A172 (cell line): ENCODE measurements at places on chromosomes 3 and 15. TPM values are rescaled to one million over a fixed set of nuclear protein-coding genes. Genes with fewer than 3 reads are reported as not detected.

Gene FSD2
- total RNA-seq: not detected in 2 replicates

Gene TGM5
- 0.14 TPM in 1 of 2 replicates, not detected in the other for total RNA-seq

Gene SCN11A
- total RNA-seq: not detected in 2 replicates

- DNase-seq: peak; percentile 33
Measured at GRCh38 chr3:47849699-47850563, 47.0 kb downstream of the DHX30 start.

- DNase-seq: no peak
Measured at GRCh38 chr3:185948292-185948691, 10.5 kb upstream of the TRA2B start.

DNA sequence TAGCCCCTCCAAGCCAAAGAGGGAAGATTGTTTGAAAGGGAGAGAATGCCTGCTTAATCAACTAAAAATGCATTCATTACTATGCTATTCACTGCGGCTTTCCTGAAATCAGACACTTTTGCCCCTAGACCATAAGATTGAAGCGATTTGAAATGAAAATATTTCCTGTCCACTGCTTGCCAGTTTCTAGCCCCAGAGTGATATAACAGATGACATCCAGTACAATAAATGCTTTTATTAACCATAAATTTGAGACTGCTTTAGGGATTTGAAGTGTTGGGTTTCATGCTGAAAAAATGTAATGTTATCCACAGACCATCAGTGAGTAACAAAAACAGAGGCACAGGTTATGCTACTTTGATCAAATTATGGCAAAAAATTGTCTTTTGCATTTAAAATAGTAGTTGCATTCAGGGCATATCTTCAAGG is 14.1 kb downstream of the IL17RD start:
- no peak for DNase-seq

- DNase-seq: no peak
Measured at GRCh38 chr3:52140769-52141168, 13.5 kb downstream of the POC1A start.

GRCh38 chr3:17398959-17399551 is 343.4 kb downstream of the TBC1D5 start:
- DNase-seq: no peak

DNA sequence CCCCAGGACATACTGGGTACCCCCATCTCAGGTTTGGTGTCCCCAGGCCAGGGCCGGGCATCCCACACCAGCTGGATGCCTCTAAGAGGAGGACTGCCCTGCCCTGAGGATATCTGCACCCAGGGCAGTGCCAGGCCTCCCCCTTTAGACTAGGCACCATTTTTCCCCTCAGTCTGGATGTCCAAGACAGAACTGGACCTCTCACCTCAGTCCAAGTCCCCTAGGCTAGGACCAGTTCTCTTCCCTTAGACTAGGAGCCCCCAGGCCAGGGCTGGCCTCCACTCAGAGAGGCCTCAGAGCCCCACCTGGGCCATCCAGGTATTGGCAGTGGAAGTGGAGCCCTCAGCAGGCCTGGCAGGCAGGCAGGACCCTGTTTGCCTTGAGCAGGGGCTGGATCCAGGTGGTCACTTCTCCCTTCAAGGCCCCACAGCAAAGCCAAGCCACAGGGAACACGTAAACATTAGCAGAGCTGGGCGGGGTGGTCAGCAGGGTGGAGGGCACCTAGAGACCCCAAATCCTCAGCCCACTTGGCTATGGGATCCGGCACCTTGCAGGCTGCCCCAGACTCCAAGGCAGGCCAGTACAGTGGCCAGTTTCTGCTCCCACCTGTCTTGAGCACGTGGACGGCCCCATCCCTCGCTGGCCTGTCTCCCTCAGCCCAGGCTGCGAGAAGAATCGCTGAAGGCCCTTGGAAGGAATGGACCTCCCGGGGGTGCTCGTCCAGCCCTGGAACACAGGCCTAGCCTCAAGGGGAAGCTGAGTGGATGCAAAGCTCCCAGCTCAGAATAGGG is 28.3 kb downstream of the PTH1R start:
- no peak for DNase-seq

GRCh38 chr15:72591361-72591760 is 63.1 kb upstream of the GOLGA6B start:
- no peak for DNase-seq

DNA sequence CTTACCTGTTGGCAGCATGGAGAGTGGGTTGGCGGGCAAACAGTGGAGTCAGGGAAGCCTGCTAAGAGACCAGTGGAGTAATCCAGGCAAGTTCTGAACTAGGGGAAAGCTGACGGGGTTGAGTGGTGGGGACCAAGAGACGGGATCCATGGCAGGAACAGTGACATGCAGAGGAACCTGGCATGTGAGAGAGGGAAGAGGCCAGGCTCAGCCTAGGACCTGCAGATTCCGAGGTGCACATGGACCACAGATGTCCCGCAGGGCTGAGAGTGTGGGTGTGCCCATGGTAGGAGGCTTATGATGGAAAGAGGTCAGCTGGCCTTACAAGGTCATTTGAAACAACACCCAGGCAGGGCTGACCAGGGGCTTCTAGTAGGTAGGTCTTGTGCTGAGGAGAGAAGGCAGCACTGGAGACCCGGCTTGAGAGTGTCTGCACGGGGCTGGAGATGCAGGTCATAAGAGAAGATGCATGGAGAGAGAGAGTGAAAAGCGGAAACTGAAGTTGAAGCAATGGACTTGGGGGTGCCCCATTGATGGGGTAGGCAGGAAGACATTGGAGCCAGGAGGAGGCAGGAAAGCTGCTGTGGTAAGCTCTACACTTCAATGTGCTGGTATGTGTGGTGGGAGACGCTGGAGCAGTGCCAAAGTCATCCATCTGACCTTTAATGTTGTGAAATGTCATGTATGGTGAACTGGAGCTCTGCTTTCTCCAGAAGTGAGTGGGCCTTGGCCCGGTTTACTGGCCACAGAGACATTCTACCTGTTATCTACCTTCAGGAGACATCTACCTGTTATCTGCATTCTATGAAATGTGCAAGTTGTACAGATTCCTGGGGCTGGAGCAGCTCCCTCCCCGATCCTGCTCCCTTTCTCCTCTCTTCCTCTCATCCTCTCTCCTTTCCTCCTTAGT is 4.6 kb downstream of the SPSB4 start:
- DNase-seq: no peak
